NCI-H1092 treated with DMSO at 0.1 percent for 48 hours (cell line): ENCODE measurements at places on chromosomes 2 and 18.
A peak's percentile ranks its signal among the peaks of the same experiment; 100 is the strongest.

GRCh38 chr2:127637725-127638252, 8.2 kb upstream of the GPR17 start:
- no peak for DNase-seq

DNA sequence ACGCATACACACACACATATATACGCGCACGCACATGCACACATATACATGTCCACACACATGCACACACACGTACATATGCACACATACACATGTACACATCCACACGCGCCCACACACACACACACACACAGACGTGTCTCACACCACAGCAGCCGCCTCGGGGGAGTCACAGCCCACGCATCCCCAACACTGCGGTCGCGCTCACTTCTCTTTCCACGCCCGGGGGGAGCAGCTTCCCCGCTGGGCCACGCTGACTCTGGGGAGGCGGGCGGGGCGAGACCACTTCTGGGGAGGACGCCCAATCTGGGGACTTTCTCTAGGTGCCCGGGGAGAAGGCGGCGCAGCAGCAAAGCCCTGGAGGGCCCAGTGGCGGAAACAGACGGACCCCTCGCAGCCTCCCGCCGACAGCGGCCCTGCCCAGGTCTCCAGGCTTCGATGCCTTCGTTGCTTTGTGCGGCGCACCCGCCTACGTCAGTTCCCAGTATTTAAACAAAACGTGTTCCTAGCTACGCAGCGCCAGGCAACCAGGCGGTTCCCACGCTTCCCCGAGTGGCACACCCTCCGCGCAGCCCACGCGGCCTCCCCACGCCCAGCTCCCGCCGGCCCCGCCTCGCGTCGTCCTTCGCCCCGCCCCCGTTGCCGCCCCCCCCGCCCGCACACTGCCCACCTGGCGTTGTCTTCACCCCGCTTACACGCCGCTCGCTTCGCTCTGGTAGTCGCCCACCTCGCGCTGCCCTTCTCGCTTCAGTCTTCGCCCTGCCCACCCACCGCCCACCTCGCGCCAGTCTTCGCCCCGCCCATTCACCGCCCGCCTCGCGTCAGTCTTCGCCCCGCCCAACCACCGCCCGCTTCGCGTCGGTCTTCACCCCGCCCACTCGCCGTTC, 810 bp upstream of the RBFA start:
- DNase-seq, result no peak

DNA sequence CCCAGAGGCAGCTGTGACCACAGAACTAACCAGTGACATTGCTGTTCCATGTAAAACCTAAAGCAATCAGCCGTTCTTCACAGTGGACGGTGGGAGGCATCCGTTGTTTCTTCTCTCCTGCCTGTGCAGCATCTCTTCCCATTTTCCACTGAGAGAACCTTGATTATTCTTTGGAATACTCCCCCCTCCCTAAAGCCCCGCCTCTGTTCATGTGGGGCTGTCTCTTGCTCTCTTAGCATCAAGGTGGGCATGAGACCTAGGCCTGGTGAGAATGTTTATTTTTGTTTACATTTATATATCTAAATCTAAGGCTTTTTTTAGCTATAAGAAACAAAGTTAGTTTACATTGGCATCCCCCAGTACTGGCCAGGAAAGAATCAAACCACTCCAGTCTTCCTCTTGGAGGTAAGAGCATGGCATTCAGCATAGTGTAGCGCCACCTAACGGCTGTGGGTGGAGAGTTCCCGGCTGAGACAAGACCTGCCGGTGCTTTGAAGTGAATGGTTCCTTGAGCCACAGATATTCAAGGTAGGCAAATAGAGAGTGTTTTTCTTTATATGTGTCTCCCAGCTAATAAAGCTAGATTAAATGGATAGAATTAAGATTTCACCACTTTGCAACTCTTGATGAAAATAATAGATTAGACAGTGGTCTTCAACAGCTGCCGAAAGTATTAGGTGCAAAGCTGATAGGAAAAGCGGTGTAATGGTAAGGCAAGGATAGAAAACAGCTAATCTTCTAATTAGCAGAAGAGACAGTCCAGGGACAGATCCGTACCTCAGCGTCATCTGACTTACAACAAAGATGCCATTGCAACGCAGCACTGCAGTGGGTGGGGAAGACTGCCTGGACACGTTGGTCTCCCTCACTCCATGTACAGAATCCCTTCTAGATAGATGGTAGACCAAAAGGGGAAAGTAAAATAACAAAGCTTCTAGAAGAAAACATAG, 219.6 kb upstream of the RAB12 start:
- peak; percentile 45 for DNase-seq

DNA sequence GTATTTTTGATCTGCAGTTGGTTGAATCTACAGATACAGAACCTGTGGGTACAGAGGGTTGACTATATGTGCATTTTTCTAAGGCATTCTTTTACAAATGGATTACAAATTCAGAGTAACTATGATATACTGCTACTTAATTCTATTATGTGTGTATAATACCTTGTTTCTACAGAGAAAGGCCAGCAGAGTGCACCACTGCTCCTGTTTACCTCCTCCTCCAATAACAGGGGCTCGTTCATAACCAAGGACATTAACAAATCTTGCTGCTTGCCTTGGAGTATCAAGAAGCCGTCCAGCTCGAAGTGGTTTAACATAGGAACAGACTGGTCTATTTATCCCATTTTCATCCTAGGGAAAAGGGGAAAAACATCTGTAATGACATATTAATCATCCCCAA, 16.4 kb downstream of the CEP76 start:
- no peak for DNase-seq

GRCh38 chr18:56831988-56832387, 180.8 kb downstream of the WDR7 start:
- no peak for DNase-seq

GRCh38 chr2:232613538-232614134, 19.8 kb upstream of the EFHD1 start:
- DNase-seq, result no peak

- DNase-seq, result no peak
Observed at GRCh38 chr2:65112633-65113032, 17.3 kb downstream of the RAB1A start.

DNA sequence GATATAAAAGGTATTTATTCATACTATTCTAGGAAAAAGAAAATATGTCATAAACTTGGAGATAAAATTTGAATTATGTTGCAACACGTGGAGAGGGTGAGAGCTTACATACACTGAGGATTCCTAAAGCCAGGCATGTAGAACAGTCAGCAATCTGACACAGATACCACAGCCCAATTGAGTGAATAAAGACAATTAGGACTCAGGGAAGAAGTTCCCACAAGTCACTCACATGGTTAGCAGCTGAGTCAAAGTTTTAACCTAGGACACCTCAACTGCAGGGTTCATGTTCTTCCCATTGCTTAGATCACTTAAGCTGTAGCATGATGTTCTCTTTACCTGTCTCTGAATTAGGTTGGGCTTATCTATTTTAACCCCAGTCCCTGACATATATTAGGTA, 189.5 kb downstream of the CMPK2 start:
- no peak for DNase-seq

DNA sequence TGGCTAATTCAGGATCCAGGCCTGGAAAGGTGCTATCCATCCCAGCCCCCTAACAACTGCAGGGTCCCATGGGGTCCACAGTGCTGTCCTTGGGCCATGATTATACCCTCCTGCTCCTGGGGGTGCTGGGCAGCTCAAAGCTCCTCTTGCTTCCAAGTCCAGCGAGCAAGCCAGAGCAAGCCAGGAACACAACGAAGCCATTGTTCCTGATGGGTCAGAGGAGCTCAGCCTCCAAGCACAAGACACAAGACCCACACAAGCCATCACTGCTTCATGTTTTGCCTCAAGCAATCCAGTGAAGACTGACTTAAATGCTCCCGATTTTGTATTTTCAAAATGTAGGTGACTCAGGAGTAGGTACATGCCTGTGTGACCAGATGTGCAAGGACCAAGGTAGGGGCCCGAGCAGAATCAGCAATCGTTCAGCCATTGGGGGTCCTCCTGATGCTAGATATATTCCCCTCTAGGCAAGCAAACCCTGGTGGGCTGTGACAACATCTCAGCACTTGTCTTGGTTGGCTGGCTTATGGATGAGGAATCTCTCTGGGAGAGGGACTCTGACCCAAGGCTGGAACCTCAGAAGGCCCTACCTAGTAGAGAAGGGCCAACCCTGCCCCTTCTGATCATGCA, 90.8 kb downstream of the EPAS1 start:
- no peak for DNase-seq

DNA sequence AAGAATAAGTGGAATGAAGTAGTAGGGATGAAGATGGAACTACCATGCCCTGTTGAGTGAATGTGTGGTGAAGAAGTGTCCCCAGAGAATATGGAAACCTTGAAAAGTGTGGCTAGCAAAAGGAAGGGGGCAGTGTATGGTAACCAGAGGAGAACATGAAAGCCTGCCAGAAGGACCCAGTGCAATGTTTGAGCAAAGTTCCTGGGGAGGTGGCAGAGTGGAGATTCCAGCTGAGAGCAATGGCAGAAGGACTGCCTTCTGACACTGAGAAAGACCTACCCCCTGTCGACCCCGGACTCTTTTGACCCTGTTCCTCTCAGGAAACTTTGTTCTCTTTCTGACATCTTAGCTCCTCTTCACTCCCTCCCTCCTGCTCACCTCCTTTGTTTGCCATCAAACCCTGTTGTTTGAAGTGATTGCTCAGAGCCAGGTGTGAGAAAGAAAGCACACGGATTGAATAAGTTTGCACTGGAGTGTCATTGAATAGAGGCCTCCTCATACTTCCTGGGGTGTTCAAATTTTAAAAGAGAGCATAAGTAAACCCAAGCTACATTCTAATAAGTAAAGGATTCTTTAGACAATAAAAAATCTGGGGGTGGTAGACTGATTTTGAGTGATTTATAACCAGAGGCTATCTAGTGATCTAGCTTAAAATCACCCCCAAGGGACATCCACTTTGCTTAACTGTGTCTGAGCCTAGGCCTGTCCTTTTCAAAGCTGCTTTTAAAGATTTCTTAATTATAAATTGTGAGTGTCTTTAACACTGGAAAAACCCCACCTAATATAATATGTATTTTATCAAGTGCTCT, 57.1 kb downstream of the TRIB2 start:
- DNase-seq, result peak; percentile 6

GRCh38 chr18:67896451-67896850, 379.9 kb upstream of the DSEL start:
- DNase-seq, result no peak

DNA sequence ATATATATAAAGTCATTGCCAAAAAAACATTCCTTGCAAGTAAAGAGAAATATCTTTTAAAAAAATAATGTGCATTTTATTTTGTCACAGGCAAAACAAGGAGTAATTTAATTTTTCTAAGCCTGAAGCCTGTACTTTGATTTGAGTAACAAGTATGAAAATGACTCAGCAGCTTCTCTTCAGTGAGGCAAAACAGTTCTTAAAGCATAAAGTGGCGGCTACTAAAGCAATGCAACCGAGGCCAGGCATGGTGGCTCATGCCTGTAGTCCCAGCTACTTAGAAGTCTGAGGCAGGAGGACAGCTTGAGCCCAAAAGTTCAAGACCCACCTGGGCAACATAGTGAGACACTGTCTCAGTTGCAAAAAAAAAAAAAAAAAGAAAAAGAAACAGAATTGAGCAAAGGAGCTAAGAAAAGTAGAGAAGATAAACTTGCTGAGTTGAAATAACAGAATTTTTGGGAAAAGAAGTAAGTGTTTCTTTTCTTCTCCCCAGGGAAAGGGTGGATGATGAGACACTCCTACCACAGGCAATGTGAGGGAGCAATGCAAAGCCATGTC, 29.6 kb downstream of the DOK1 start:
- DNase-seq, result no peak

GRCh38 chr2:178271629-178272333, 77.5 kb downstream of the OSBPL6 start:
- DNase-seq, result no peak

DNA sequence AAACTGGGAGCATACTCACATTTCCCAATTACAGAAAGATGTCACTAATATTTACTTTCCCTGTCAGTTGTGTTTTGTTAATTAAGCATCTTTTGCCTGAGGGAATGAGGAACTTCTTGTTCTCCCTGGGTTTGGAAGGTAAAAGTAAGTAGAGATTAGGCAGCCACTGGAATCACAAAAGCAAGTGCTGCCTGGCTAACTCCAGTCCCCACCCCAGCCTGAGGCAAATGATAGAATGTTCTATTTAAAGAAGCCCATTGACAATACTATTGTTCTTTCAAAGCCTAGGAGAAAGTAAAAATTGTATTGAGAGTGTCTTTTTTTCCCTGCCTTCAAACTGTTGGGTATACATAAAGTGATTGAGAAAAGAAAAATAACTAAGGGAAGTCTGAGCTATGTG, 93.8 kb downstream of the MBD2 start:
- no peak for DNase-seq

- no peak for DNase-seq
Observed at GRCh38 chr2:102266204-102266603, 45.2 kb upstream of the IL1RL1 start.

- DNase-seq, result no peak
Observed at GRCh38 chr2:218956039-218956438, 3.4 kb upstream of the CDK5R2 start.

DNA sequence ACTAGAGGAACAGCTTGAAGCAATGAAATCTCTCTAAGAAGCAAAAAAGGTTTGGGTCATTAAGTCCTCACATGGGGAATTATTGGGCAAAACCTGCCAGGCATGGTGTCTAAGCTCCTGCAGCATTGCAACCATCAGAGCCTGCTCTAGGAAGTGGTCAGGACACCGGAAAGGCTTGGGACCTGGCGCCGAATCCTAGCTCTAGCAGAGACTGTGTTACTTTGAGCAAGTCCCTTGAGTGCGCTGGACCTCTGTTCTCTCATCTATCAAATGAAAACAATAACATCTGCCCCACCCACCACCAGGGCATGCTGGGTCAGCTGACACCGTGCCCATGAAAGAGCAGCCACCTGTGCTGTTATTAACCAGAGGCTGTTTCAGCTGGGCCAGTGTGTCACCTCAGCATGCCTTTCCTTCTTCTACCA, 6.3 kb downstream of the TMEM127 start:
- DNase-seq, result no peak

GRCh38 chr18:10169064-10169562, 255.3 kb downstream of the VAPA start:
- peak; percentile 60 for DNase-seq

DNA sequence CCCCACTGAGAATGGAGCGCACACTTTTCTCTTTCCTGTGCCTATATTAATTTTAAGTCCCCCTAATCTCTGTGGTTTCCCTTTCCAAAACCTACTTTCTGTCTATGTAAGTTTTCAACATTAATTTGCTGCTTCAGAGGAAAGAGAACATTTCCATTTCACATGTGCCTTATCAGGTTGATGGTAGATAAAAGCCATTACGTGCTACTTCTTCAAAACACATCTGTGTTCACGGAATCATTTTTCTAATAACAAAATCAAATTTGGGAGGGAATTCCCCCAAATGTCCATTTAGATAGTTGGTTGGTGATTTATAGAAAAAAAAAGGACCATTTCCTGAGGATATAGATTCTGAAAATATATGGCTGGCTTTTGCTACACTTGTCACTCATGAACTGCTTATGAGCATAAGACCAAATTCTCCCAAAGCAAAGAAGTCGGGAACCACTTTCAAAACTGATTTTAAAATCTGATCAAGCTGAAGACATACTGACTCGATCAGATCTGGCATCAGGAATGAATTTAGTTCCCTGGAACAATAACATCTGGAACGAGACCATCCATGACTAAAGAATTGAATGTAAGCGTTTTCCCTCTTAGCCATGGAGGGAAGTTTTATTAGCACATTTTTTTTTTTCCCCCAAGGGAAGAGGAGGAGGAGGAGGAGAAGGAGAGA, 8.2 kb downstream of the PTGR3 start:
- peak; percentile 59 for DNase-seq

GRCh38 chr2:18046558-18047212, 168.2 kb downstream of the KCNS3 start:
- DNase-seq, result no peak

- no peak for DNase-seq
Observed at GRCh38 chr2:119792907-119793312, 33.2 kb downstream of the PTPN4 start.
